NCI-H226 (cell line): ENCODE measurements at places on chromosomes 1 and 21.

DNA sequence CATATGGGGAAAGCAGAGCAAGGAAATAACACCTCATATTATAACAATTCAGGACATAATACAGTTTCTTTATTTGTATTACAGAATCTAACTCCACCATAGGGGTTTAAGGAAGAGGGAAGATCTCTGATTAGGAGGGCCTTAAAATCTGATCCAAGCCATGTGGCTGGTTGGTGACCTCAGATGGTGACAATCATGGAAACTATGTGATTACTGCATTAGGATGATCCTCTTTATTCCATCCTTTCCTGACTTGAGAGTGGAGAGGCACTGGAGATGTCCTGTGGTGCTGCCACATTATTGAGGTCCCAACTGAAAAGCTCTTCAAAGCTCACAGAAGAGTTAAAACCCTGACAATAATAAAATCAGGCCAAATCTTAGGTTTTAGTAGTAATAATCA, 168.1 kb upstream of the BEND5 start:
- no peak for DNase-seq

GRCh38 chr1:12469990-12470389, 148.0 kb downstream of the DHRS3 start:
- DNase-seq, result no peak

GRCh38 chr1:232383455-232384123, 246.3 kb downstream of the SIPA1L2 start:
- DNase-seq, result no peak

DNA sequence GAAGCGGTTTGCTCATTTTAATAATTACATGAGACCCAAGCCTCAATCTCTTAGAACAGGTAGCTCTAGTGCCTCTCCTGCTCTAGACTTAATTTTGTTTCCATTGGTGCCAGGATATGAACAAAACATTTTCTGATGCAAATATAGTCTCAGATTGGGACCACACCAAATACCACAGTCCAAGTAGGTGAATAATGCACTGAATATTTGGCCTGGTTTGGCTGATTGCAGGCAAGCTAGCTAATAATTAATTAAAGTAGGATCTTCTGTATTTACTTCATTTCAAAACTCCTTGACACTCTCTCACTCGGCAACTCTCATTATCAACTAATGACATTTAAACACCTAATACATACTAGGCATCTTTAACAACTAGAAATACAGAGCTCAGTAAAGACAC, 219.6 kb downstream of the LTN1 start:
- DNase-seq, result no peak

DNA sequence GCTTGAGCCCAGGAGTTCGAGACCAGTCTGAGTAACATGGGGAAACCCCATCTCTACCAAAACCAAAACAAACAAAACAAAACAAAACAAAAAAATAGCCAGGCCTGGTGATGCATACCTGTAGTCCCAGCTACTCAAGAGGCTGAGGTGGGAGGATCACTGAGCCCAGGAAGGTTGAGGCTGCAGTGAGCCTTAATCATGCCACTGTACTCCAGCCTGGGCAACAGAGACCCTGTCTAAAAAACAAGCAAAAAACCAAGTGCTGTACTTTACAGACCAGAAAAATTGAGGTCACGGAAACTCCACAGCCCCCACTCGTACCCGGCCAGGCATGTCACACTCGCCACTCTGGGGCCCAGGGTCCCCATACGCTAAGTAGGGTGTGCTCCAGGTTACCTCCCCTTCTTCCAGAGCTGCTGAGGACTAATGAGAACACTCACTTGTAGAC, 22.9 kb downstream of the ATP2B4 start:
- peak; percentile 33 for DNase-seq

GRCh38 chr1:161824618-161825017, 58.5 kb downstream of the ATF6 start:
- DNase-seq, result no peak
